ENCODE measurements at places on chromosomes 16 and 17.

GRCh38 chr17:74852237-74853047 is 7.2 kb downstream of the GRIN2C start:
- peak; percentile 42 for DNase-seq

- DNase-seq, result no peak
Observed at GRCh38 chr17:38600906-38601305, 4.8 kb downstream of the SRCIN1 start.

DNA sequence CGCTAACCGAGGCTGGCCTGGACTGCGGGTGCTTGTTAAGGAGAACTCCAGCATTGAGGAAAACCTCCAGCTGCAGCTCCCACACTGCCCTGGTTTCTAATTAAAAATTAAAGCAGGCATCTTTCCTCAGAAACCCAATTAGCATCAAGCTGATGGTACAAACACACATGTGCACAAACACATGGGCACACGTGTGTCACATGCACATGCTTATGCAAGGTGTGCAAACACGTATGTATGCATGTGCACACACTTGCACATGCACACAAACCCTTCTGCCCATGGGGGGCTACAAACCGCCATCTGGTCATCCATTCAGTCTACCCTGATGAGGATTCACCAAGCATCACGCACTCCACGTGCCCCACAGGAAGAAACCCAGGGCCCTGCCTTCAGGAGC is 182.5 kb downstream of the ZNF423 start:
- DNase-seq, result no peak

DNA sequence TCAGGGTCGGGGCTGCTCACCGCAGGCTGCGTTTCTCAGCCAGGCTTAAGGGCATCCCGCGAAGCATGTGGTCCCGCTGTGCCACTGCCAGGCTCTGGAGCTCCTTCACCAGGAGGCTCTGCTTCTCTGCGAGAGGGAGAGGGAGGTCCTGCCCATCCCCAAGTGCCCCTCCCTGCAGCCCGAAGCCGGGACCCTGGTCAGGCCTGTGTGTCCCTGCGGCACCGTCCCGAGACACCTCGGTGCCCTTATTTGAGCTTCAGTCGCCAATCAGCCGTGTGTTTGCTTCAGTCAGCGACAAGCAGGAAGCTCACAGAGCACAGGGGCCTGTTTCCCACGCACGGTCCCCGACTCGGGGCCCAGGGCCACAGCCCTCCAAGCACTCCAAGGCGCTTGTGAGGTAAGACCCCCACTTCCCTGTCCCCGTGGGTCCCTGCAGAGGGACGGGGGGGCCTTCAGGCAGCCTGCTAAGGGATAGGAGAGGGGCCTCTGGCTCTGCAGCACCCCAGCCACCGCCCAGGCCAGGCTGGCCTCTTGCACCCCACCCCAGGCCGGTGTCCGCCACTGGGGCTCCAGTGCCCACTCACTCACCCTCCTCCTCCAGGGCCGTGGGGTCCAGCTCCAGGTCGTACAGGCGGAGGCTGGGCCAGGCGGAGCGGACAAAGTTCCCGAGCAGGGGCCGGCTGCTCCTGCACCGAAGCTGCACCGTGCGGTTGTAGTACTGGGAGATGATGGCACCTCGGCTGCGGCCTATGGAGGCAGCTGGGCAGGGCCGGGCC is 3.2 kb downstream of the TMC6 start:
- DNase-seq, result no peak

- no peak for DNase-seq
Observed at GRCh38 chr16:89994389-89994720, 24.9 kb downstream of the DBNDD1 start.

- peak; percentile 66 for DNase-seq
Observed at GRCh38 chr17:81241648-81242420, 2.7 kb downstream of the NDUFAF8 start.

DNA sequence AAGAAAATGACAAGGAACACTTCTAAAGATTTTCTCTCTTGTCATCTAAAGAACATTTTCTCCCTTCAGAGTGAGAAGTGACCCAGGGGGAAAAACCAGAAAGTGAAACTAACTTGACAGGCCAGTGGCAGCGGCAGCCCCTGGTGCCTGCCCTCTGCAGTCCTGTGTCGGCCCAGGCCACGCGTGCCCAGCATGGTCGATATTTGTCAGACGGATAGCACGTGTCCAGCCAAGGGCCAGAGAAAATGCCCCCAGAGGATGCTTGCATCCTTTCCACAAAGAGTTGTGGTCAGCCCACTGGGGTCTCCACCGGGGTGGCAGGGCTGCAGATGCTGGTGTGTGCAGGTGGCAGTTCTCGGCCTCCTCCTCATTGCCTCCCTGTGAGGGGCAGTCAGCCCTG is 176.6 kb downstream of the RAB11FIP4 start:
- DNase-seq, result no peak

- peak; percentile 45 for DNase-seq
Observed at GRCh38 chr16:53822936-53823529, 119.1 kb downstream of the FTO start.

GRCh38 chr17:60730273-60730672 is 52.6 kb downstream of the BCAS3 start:
- no peak for DNase-seq

- no peak for DNase-seq
Observed at GRCh38 chr16:1938316-1938715, 4.7 kb downstream of the MSRB1 start.

DNA sequence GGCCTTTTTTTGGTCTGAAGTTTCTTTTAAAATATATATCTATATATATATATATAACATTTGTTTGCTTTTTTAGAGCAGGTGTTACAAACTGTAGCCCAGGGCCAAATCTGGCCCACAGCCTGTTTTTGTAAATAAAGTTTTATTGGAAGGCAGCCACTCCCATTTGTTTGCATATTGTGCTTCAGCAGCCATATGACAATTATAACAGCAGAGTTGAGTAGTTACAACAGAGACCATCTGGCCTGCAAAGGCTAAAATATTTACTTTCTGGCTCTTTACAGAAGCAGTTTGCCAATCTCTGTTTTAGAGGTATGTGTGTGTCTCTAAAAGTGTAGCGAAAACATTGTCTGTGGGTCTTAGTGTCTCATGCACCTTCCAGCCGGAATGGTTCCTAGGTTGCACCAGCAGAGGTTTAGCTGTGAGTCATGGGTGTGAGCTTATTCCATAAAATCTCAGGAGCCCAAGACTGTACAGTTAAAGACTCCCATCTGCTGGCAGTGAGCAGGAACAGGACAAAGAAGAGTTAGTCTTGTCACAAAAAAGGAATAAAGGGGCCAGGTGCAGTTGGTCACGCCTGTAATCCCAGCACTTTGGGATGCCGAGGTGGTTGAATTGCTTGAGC is 23.8 kb downstream of the LCMT1 start:
- peak; percentile 79 for DNase-seq

- peak; percentile 89 for DNase-seq
Observed at GRCh38 chr17:68707031-68707430, 105.9 kb upstream of the FAM20A start.

GRCh38 chr16:53043986-53044601 is 8.6 kb downstream of the CHD9NB start:
- DNase-seq, result no peak

- DNase-seq, result no peak
Observed at GRCh38 chr17:75848523-75849278, 4.5 kb upstream of the UNC13D start.

DNA sequence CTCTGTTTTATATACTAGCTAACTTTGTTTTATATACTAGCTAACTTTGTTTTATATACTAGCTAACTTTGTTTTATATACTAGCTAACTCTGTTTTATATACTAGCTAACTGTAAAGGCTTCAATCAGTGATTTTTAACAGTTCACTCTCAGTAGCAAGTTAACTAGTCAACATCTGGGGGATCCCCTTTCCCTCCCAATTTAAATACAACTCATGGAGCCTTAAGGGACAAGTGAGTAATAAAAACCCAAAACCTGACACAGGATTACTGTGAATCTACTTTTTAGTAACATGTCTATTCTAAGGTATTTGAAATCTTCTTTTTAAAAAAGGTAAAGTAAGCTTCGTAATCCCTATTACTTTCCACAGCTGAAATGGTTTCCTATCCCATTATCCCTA is 32.2 kb downstream of the FAM222B start:
- DNase-seq, result no peak

DNA sequence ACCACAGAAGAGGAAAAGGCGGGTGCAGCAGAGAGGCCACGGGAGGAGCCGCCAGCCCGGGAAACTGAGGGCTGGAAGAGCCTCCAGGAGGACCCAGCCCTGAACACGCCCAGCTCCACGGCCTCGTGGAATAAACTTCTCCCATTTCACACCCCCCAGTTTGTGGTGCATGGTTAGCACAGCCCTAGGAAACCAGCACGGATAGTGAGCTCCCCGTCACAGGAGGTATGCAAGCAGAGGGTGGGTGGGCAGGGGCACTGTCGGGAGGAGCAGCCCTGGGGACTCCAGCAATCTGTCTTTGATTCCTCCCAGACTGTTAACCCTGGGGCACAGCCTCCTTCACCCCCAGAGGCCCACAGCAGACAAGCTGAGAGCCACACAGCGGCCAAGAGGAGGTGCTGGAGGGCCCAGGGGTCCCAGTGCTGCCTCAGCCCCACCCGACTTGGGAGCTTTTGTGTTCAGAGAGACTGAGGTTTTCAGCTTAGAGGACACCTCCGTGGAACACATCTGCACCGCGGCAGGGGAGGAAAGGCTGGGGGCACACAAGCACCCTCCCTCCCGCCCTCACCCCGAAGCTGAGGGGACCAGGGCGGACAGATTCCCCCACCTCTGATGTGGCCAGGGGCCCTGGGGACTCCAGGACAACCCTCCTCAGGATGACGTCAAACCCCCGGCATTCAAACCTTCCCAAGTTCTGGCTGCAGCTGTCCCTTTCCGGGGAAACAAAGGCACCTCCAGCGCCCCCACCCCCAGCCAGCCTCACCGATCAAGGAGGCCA is 1.7 kb upstream of the IL17C start:
- DNase-seq, result no peak

DNA sequence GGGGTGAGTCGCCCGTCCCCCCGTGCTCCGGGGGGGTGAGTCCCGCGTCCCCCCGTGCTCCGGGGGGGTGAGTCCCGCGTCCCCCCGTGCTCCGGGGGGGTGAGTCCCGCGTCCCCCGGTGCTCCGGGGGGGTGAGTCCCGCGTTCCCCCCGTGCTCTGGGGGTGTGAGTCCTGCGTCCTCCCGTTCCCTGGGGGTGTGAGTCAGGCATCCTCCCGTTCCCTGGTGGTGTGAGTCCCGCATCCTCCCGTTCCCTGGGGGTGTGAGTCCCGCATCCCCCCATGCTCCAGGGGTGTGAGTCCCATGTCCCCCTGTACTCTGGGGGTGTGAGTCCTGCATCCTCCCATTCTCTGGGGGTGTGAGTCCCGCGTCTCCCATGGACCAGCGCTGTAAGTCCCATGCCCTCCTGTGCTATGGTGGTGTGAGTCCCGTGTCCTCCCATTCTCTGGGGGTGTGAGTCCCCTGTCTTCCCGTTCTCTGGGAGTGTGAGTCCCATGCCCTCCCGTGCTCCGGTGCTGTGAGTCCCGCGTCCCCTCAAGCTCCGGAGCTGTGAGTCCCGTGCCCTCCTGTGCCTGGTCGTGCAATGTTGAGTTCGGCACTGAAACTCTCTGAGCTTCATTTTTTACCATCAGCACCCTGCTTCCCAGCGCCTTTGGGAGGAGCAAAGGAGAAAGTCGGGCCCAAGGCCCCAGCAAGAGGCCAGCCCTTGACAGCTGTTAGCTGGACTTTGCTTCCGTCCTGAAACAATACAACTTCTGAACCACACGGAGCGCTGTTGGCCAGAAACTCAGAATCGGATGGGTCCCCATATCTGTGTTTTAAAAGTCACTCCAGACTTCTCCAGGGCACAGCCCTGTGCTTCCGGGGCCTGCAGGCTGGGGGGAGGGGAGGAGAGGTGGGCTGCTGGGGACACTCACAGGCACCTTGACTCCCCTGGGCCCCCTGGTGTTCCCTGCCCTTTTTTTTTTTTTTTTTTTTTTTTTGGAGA is 11.5 kb upstream of the ZC3H18 start:
- DNase-seq, result peak; percentile 79

DNA sequence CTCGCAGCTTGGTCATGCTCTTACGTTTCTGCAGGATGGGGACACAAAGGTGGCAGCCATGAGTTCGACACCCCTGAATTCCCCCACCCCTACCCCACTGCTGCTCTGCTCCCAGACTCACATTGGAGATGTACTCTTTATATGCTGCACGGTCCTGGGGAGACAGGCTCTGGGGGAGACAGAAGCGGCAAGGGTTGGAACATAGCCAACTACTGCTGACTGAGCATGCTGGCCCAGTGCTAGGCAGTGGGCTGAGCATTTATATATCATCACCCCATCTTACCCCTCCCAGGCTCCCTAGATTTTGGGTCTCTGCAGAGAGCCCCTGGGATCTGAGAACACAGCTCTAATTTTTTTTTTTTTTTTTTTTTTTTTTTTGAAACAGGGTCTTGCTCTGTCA is 8.1 kb upstream of the ATXN7L3 start:
- no peak for DNase-seq

- no peak for DNase-seq
Observed at GRCh38 chr16:24037335-24037734, 201.6 kb downstream of the PRKCB start.

GRCh38 chr17:39352511-39352910 is 48.9 kb downstream of the FBXL20 start:
- DNase-seq, result no peak

GRCh38 chr17:63967953-63968352 is 4.8 kb downstream of the SCN4A start:
- no peak for DNase-seq

GRCh38 chr17:39739885-39740356 is 2.2 kb downstream of the GRB7 start:
- DNase-seq, result peak; percentile 27

DNA sequence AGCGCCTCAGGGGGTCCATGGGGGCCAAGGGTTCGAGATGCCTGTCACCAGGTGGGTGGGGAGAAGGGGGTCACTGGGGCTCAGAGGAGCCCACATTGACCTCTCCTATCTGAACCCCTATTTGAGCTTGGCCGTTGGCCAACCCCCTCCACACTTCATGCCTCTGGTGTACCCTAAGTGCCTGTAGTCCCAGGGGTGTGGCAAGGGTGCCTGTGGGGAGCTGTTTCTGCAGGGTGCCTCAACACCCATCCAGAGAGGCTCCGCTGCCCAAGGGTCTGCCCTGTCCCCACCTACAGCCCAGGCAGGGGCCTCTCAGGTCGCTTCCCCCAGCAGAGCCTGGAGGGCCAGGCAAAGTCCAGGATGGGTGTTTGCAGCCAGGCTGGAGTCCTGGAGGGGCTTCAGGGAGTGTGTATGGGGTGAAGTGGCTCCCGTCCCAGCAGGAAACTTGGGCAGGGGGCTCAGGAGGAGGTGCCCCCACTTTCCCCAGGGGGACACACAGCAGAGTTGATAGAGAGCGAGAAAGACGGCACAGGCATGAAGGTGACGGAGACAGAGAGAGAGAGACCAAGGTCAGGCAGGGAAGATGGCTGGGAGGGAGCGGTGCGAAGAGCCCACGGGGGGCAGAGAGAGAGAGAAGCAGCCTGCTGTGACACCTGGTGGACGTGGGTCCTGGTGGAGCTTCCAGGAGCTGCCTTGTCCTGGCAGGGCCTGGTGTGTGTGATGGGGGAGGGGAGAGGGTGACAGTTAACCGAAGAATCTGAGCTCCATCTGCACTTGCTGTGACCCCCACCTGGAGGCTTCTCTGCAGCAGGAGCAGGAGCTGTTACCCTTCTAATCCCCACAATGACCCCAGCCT is at the start of gene SEPTIN12:
Gene SEPTIN12, minus strand, starts transcription at position 719 of the 856 bp plus-strand sequence. Its CDS starts 700 bp downstream, at position 19.
- DNase-seq, result no peak

- no peak for DNase-seq
Observed at GRCh38 chr16:16086653-16087446, 136.4 kb downstream of the ABCC6 start.

GRCh38 chr16:69834807-69835466 is 72.8 kb downstream of the WWP2 start:
- no peak for DNase-seq

- peak; percentile 14 for DNase-seq
Observed at GRCh38 chr17:12974005-12974531, 43.8 kb downstream of the ELAC2 start.
